GM23248 (cell line): ENCODE measurements at places on chromosomes 5 and 9.

DNA sequence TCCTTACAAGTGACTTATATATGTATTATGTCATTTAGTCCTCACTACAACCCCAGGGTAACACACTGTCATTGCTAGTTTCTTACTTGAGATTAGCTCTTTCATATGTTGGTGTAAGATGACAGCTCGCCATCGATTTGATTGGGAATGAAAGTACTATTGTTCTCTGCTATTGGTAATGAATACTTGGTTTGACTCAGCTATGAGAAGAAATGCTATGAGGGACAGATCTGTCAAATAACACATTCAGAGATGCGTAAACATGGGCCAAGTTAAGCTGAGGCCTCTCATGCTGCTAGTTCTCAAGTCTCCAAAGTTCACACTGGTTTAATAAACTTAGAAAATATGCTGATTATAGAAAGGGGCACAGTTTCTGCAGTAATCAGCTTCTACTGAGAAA, 142.7 kb downstream of the SGCD start:
- DNase-seq = no peak

GRCh38 chr9:107345327-107345726, 62.2 kb downstream of the RAD23B start:
- no peak for DNase-seq

DNA sequence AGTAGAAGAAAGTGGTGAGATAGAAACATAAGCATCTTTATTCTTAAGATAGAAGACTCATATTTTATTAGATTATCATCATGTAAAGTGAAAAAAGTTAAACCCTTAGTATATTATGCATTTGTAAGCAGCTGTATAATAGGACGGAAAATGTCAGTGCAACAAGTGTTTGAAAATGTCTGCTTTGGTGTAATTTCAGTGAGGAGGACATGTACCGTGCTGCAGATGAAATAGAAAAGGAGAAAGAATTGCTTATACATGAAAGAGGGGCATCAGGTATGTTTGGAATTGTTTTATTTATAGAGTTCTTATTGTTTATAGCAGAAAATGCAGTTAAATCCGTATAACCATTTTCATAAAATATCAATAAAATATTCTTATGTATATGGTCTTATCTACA, 8.9 kb downstream of the OTULIN start:
- no peak for DNase-seq

GRCh38 chr5:136427426-136427825, 62.1 kb upstream of the TRPC7 start:
- DNase-seq = no peak

- DNase-seq = no peak
Observed at GRCh38 chr5:173735184-173735583, 118.7 kb upstream of the BOD1 start.

DNA sequence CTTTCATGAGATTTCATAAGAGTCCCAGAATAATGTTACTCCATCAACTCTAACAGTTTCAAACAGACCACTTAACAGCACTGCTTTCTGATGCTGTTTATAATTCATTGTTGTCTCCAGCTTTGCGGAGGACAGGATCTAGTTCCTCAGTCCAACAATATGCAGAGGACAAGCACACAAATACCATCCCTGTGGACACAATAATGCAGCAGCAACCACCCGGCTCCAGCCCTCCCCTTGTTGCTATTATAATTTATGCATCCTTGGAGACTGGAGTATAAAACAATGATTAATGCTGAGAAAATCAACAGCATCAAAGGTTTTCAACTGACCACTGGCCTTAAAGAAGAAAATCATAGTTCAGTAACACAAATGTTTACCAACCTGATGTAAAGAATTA, 108.3 kb downstream of the DENND1A start:
- peak; percentile 3 for DNase-seq

DNA sequence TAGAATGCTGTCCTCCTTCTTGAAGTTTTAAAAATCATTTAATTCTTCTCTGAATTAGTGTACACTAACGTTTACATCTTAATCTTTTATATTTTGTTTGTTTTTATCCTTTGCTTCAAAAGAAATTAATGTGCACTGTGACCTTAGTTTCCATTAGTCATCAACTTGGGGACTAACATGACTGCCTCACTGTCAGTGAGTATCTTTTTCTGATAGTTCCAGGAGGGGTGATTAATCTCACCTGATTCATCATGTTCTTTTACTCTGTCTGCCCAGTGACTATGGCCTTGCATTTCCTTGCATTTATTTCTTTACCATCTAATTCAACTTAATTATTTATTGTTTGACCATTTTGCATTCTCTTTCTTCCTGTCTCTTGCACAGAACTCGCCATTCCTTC, 33.4 kb upstream of the NR3C1 start:
- DNase-seq = peak; percentile 42

- no peak for DNase-seq
Observed at GRCh38 chr5:153991168-153991567, 47.5 kb downstream of the FAM114A2 start.

- no peak for DNase-seq
Observed at GRCh38 chr5:102211165-102211564, 84.9 kb downstream of the SLCO4C1 start.

DNA sequence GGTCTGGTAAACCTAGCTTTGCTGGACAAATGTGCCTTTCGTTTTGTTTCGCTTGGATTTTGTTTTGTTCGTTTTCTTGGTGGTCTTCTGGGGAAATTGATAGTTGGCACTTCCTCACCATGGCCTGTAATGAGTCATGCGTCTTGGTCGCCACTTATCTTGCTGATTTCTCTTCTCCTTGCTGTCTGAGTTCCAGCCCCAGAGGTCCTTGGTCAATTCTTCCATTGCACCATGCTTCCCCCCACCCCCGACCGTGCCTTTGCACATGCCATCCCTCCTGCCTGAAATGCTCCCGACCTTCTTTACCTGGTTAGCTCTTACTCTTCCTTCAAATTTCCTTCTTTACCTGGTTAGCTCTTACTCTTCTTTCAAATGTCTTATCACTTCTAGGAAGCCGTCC, 168.7 kb upstream of the MSX2 start:
- no peak for DNase-seq

GRCh38 chr9:95067897-95068296, 249.6 kb downstream of the FANCC start:
- peak; percentile 56 for DNase-seq

GRCh38 chr9:9574080-9574479, 1038.7 kb downstream of the PTPRD start:
- no peak for DNase-seq

DNA sequence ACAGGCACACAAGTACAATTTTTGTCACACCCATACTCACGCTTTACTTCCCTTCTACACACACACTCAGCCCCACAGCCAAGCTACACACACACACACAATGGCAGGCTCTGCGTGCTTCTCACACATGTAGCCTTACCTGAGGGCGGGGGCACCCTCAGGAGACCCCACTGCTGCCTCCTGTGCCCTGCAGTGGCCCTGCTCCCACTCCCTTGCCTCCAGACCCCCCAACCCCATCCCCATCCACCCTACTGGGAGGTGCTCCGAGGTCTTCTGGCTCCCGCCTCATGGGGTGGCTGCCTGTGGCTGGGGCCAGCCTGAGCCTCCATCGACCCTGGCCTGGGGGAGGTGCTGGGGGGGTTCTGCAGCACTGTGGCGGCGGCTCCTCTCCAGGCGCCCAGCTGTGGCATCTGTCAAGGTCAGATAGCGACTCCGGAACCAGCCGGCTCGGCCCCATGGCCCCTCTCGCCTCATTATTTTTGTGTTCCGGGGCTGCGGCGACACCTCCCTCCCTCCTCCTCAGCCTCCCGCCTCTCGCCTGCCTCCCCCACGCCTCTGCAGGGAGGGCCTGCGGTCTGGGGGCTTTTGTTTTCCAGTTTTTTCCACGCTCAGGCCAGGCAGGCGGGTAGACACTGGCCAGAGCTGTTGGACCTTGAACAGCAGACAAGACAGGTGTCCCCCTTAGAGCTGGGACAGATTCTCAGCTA, 21.7 kb downstream of the CXXC5 start:
- DNase-seq = no peak

DNA sequence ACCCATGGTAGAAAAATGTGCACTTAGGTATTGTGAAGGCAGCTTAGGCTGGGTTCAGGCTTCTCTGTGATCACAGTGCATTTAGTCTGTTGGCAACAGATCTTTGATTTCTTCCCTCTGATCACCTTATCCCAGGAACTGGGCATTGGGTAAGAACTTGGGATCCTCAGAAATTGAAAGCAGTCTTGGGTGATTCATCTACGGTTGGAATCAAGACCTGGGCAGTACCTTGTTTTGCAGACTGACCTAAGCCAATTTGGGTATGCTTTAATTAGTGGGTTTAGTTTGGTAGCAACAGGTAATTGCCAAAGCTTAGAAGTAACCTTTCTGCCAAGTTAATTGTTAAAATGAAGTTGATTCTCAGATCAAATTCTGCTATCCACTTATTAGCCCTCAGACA, 17.8 kb downstream of the ENTREP1 start:
- no peak for DNase-seq

DNA sequence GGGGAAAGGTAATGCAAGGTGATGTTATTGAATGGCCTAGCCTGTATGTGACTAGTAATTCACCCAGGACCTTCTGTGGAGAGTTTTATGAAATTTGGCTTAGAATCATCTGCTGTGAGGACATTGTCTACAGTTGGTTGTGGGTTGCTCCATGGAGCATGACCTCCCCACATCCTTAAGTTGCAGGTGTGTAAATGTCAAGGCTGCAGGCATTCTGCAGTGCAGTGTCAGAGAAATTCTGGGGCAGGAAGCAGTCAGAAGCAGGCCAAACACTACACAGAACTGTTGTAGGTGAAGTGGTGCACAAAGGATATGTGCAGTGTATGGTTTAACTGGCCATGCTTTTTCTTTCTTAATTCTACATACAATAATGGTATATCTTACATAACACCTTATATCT, 588.3 kb downstream of the EBF1 start:
- no peak for DNase-seq

DNA sequence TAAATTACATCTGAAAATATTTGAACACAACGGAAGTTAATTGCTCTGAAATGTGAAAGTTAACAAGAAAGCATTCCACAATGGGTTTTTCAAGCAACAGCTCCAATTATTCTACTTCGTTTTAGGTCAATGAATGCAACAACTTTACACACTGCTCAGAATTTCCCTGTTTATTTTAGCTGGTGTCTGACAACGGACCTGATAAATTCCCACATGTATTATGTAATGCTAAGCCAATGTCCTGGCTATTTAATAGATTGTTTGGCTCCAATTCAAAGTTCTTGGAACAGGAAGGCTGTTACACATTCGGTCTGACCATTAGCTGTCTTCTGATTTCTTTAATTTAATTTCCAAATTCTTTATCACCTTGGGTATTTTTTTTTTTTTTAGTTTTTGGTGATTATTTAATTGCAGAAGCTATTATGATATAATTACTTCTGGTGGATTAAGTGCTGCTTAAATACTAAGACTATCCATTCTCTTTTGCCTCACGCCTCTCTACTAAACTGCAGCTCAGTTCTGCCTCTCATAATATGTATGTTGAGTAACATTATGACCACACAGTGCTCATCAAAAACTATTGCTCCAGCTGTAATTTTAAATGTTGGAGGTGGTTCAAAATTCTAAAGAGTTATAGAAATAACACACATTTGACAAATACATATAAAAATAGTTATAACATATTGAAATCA, 57.9 kb downstream of the MEF2C start:
- peak; percentile 79 for DNase-seq

GRCh38 chr9:126791406-126792230, 13.2 kb upstream of the ZBTB43 start:
- DNase-seq = peak; percentile 70
